ENCODE measurements at places on chromosomes 16 and 17.

DNA sequence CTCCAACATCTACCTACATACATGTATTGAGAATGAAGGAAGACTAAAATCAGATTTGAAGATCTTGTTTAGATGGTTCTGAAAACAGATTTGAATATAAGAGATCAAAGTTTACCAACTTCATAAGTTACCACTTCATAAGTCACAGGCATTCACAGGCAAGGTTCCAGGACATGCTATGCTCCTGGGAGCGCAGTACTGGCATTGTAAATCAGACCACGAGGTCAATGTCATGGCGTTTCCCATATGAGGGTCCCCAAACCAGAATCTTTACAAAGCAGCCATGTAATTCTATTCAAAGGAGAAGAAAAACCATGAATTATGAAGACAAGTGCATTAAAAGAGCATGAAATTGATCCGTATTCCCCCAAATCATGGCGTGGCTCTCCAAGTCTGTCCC lies 3.0 kb downstream of the CDH11 start:
- DNase-seq: no peak

- peak; percentile 56 for DNase-seq
These were observed 22.3 kb upstream of the N4BP1 start for GRCh38 chr16:48632137-48632774.

- peak; percentile 94 for DNase-seq
These were observed 60.0 kb downstream of the USP22 start for GRCh38 chr17:20982589-20983358.

- DNase-seq: no peak
These were observed 27.3 kb downstream of the ACSF3 start for GRCh38 chr16:89120921-89121351.

- DNase-seq: no peak
These were observed 196.1 kb downstream of the GSG1L start for GRCh38 chr16:27867122-27868110.

- no peak for DNase-seq
These were observed 413.5 kb downstream of the CPPED1 start for GRCh38 chr16:12390074-12390605.

GRCh38 chr17:2172999-2173398 lies 118.1 kb downstream of the HIC1 start:
- DNase-seq: no peak

- DNase-seq: no peak
These were observed 12.7 kb downstream of the TMEM100 start for GRCh38 chr17:55709984-55710383.

GRCh38 chr16:29736764-29737163 lies 9.0 kb downstream of the C16orf54 start:
- no peak for DNase-seq

- DNase-seq: no peak
These were observed 36.3 kb downstream of the ZDHHC7 start for GRCh38 chr16:84975066-84975465.

DNA sequence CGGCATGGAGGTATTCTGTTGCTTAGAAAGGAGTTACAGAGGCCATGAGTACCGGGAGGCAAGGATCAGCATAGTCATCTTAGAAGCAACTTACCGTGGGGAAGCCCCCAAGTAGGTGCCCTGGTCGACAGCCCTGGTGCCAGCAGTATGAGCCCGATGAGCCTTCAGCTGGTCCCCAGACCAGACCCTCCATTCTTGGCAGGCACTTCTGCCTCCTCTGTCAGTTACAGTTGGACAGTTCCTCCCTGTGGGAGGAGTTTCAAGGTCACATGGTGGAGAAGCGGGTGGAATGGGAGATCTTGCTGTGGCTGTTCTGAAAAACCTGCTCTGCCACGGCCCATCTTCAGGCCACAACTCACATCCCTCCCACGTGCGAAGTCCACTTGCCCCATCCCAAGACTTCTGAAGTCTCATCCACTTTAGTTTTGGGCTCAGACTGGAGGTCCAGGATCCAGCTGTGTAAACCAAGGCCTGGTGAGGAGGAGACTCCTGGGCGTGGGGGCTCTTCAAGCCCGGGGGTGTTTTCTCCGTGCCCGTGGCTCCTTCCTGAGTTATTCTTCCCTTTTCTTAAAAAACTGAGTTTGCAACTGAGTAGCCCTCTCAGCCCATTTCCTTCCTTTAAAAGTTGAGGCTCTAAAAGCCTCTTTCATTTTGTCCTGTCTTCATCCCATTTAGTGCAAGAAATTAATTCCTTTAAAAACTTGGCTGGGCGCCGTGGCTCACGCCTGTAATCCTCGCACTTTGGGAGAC lies 133.5 kb downstream of the SEC14L1 start:
- no peak for DNase-seq

GRCh38 chr16:12480286-12480685 lies 323.4 kb downstream of the CPPED1 start:
- no peak for DNase-seq

- no peak for DNase-seq
These were observed 46.6 kb downstream of the MRM3 start for GRCh38 chr17:828761-829160.

GRCh38 chr17:68314916-68315535 lies 23.7 kb downstream of the ARSG start:
- DNase-seq: no peak

- no peak for DNase-seq
These were observed 3.0 kb upstream of the SLC6A4 start for GRCh38 chr17:30238387-30239088.

DNA sequence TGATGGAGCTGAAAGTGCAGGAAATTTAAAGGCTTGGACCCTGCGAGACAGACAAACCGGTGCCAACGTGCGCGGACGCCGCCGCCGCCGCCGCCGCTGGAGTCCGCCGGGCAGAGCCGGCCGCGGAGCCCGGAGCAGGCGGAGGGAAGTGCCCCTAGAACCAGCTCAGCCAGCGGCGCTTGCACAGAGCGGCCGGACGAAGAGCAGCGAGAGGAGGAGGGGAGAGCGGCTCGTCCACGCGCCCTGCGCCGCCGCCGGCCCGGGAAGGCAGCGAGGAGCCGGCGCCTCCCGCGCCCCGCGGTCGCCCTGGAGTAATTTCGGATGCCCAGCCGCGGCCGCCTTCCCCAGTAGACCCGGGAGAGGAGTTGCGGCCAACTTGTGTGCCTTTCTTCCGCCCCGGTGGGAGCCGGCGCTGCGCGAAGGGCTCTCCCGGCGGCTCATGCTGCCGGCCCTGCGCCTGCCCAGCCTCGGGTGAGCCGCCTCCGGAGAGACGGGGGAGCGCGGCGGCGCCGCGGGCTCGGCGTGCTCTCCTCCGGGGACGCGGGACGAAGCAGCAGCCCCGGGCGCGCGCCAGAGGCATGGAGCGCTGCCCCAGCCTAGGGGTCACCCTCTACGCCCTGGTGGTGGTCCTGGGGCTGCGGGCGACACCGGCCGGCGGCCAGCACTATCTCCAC lies at the start of gene NOG:
TSS of gene NOG (plus strand) at position 54 of the 674 bp plus-strand sequence. CDS start at position 579, 525 bp downstream.
- DNase-seq: no peak

DNA sequence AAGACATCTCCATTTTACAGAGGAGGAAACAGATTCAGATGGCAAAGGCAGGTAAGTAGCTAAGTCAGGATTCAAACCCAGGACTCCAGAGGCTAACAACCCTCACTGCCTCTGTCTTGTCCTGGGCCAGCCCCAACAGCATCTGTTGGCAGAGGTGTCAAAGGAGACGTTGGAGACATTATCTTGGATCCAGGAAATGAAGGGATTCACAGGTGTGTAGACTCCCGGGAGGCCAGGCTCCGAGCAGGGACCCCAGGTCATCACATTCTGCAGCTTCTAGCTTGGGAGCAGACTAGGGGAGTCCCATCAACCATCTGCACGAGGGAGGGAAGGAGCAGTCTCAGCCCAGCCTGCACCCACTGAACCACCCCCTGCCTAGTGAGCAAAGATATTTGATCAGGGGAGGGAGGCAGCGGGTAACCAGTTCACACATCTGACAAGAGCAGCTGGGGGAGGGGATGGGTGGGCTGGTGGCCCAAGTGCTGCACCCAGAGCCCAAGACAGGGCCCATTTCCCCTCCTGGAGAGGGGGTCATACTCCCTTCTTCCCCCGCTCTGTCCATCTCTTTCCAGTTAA lies 1.0 kb upstream of the B9D1 start:
- no peak for DNase-seq

DNA sequence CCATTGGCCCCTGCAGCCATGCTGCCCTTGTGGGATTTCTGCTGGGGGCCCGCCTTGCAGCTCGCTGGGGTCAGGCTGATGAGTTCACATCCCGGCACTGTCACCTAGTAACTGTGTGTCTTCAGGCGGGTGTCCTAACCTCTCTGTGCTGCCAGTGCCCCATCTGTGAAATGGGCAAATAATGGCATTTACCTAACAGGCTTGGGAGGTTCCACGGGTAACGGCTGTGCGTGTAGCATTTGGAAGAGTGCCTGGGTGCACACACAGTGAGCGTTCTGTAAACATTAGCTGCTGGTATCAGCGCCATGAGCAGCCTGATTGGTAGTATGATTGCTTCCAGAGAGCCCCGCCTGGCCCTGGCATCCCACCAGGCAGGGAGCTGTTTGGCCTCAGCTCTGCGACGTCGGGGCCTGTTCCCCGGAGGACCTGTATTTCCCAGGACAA lies 167.3 kb upstream of the GSE1 start:
- no peak for DNase-seq

DNA sequence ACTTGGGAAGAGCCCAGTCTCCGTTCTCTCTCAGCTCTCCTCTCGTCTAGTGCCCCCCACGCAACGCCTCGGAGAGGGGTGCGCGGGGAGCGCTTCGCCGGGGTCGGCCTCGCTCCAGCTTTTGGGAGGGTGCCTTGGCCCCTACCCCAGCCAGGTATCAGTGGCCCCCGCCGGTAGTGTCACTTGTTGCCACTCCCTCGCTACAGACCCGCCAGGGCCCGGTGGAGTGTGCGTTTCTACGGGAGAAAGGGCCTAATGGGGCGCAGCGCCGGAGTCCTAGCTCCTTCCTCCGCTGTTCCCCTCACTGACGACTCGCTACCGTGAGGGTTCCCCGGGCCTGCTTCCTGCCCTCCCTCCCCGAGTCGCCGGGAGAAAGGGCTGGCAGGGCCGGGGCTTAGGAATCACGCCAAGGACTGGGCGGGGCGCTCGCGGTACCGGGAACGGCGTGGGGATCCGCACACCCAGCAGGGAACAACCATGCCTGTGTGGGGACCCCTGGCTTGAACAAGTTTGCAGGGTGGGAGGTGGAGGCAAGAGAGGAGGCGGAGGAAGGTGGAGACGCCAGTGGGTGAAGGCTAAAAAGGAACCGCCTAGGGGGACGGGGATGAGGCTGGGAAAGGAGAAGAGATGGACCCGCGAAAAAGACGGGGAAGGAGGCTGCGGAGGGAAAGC lies 997 bp upstream of the CDH11 start:
- no peak for DNase-seq

GRCh38 chr16:19113577-19114358 lies at the start of gene ITPRIPL2:
ITPRIPL2 (plus strand) TSS chr16:19113964; CDS start chr16:19114462, 498 bp downstream.
- DNase-seq: no peak

- no peak for DNase-seq
These were observed 57.8 kb downstream of the WSB1 start for GRCh38 chr17:27351759-27352158.

DNA sequence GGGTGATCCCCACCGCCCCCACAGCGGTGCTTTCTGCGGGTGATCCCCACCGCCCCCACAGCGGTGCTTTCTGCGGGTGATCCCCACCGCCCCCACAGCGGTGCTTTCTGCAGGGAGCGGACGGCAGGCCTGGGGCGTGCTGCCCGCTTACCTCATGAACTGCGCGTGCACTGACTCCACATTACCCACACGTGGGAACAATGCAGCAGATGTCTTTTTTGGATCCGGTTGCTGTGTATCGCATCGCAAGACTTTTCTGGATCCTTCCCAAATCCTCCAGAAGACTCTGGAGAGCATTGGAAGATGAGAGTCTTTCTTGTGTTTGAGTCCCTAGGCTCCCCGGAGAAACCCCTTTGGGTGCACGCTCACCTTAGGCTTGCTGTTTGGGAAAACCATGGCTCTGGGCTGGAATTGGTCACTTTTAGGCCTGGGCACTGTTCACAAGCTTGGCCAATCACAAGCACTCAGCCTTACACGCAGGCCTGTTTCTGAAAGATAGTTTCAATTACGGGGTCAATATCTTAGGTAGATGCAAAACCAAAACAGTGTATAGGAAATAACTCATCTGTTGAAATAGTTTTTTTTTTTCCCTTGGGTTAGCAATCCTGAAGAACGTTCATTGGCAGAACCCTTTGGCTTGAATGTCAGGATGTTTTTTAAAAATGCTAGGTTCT lies 201.8 kb downstream of the RPTOR start:
- no peak for DNase-seq

GRCh38 chr16:55508271-55508921 lies 476 bp upstream of the LPCAT2 start:
- DNase-seq: no peak

DNA sequence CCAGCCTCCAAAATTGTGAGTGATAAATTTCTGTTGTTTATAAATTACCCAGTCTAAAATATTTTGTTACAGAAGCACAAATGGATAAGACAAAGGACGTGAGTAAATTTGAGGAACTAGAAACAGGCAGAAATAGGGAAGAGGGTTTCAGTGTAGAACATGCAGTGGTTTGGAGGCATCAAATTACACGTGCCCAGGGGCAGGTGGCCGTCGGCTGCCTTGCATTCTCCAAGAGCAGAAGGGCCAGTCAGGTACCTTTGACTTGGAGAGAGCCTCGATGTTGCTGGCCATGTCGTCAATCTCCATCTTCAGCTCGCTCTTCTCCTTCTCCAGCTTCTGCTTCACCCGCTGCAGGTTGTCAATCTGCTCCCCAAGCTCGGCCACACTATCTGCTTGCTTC lies 54.3 kb downstream of the MYH13 start:
- DNase-seq: no peak

DNA sequence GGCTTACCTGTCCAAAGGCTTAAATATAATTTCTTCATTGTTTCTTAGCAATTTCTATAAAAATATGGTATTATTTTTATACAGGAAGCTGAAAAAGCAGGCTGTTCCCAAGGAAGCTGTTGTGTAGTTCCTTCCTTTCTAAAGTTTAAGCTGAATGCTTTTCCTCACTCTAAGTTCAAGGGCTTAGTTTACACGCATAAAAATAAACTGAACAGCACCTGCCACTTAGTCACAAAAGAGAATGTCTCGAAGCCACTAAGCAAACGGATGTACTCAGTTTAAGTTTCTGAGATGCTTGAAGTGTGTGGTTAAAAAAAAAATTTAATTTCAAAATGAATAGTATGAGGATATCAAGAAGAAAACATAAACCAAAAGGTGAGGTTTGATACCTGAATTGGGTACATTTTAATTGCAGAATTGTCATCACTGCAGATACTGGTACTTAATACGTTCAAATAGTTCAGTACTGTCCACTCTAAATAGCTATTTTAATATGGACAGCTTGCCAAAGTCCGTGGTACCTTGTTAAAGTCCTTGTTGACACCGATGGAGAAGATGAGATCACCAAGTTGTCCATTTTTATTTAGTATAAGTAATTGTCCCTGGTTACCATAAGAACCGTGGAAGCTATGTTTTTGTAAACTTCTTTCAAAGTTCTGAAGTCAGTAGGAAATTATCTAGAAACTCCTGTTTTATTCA lies 38.1 kb downstream of the MRTFB start:
- DNase-seq: no peak

GRCh38 chr16:26752166-26752565 lies 314.6 kb upstream of the C16orf82 start:
- no peak for DNase-seq

- DNase-seq: no peak
These were observed 85.7 kb downstream of the MGAT5B start for GRCh38 chr17:76953946-76954345.

- DNase-seq: no peak
These were observed 64.7 kb downstream of the SOX9 start for GRCh38 chr17:72185564-72185963.
